ENCODE measurements at places on chromosomes 7 and 10.

GRCh38 chr7:107173691-107174406 is 5.0 kb downstream of the HBP1 start:
- DNase-seq, result peak; percentile 14

DNA sequence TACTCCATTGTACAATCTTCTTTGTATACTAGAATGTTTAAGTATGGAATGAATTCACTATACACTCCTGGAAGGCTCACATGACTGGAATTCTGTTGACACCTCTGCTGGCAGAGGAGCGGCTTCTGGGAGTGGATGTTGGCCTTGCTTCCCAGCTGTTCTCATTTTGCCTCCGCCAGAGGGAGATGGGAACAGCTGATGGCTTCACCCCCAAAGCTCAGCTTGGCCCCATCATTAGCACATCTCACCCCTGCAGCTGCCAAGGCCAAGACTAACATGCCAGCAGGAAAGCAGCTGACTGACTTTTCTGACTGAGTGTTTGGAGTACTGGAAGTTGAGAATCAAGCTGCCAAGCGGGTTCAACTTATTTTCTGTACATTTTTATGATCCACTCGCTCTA is 15.1 kb downstream of the ADAM12 start:
- no peak for DNase-seq

DNA sequence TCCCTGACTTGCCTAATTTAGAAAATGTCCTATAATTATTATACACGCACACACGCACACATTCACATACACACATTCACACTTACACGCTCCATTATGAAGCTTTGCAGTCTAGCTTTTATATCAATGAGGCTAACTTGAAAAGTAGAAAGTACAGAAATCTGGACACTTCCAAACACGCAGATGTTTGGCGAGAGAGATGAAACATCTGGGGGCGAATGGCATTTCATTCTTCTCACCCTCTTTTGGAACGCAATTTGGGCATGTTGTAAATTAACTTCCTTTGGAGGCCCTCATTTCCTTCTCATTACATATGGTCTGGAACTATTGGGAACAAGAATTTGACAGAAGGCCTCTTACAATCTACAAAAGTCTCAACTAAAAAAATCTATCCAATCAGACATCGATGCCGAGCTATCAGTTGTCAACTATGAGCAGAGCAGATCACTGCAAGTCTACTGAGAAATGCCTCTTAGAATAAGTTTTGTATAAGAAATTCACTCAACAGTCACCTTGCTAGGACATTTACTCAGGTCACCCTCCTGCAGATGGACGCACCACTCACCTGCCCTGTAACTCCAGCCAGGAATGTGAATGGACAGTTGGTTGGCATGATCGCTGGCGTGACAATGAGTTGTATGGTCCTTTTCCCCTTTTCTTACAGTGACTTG is 115.2 kb upstream of the ADAM12 start:
- DNase-seq, result no peak

DNA sequence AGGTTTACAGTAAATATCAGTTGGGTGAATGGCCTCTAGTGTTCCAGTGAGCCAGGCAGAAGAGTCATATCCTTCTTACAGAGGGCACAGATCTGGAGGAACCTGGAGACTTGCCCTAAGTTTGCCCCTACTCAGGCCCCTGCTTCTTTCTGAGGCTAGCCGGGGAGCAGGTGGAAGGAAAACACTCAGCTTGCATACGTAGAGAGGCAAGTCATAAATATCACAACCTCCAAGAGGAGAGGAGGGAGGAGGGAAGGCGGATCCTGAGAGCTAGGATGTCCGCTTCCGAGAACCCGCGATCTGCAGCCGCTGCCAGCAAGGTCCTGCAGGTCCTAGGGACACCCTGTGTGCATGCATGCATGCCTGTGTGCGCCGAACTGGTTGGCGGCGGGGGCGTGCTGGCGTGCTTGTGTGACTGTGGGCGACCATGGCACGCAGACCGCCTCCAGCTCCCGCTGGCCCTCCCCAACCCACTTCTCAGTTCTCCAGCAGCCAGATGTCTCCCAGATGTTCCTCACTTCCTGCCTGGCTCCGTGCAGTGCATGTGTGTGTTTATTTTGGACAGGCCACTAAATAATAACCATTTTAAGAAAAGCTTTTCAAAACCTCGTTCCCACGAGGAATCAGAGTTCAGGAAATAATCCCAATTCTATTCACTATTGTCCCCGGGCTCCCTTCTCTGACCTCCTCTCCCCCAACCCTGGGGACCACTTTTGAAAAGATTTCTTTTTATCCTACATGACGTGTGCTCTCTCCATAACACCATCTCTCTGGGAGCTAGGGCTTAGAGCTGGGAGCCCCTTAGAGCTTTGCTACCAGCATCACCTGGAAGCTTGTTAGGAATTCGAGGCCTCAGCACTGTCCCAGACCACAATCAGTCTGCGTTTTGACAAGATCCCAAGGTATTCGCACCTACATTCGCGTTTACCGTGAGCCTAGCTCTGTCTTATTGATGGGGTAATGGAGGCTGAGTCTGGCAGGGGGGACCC is 32.4 kb downstream of the UNC5B start:
- DNase-seq, result no peak

GRCh38 chr10:130371156-130371555 is 235.0 kb downstream of the GLRX3 start:
- no peak for DNase-seq

GRCh38 chr10:33337326-33337957 is 3.0 kb upstream of the NRP1 start:
- DNase-seq, result no peak

DNA sequence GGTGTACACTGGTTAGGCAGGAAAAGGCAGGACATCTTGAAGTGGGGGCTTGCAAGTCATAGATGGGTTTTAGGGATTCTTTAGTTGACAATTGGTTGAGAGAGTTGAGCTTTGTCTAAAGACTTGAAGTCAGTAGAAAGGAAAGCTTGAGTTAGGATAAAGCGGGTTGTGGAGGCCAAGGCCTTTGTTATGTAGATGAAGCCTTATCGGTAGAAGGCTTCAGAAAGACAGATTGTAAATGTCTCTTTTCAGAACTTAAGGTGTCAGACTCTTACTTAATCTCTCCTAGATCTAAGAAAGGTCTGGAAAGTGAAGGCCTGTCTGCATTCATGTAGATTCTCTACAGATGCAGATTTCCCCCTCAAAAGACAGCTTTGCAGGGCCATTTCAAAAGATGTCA is 177.4 kb downstream of the HECW1 start:
- no peak for DNase-seq

- no peak for DNase-seq
Measured at GRCh38 chr7:122803323-122803722, 82.9 kb downstream of the CADPS2 start.

DNA sequence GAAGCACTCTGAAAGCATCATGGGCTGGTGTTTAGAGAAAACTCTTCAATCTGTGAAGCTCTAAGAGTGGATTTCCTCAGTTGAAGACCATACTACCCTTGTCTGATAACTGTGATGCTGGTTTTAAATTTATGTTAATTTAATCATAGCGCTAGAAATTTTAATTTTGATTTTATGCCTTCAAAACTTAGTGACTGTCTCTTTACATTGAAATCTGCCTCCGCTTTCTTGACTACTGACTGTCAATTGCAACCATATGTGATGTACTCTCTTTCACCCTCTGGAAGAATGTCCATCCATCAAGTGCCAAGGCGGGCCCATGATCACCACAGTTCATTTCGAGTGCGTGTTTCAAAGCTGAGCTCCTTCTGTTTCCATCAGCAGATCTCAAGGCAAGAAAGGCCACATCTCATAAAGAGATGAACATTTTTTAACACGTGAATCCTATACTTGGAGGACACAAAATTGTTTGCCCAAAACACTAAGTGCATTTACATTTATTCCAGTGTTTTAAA is 147.1 kb downstream of the ITGA8 start:
- no peak for DNase-seq

Data from GM06990 (cell line).